ENCODE measurements at places on chromosomes 4 and X.

DNA sequence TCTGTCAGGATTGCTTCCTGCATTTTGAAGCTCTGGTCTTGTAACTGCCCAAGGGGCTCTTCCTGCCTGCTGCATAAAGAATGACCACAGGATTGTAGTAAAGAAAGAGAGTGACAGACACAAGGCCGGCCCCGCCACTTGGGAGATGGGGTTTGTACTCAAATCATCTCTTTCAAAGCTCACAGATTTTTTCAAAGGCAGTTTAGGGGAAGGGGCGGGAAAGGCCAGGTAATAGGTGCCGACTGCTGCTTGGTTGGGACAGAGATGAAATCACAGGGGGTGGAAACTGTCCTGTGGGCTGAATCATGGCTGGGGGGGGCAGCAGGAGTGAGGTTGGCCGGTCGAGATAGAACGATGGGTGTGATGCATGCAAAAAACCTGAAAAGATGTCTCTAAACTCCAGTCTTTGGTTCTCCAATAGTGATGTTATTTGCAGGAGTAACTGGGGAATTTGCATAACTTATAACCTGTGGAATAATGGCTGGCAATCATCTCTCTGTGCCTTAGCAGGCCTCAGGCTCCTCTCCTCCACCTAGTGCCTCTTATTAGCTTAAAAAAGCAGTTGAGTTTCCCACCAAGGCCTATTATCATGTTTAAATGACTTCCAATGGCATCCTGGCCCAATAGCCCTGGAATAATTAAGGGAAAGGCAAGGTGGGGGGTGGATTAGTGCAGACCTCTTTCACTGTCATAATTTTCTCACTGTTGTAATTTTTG is 778.4 kb upstream of the FRG1 start:
- no peak for DNase-seq

DNA sequence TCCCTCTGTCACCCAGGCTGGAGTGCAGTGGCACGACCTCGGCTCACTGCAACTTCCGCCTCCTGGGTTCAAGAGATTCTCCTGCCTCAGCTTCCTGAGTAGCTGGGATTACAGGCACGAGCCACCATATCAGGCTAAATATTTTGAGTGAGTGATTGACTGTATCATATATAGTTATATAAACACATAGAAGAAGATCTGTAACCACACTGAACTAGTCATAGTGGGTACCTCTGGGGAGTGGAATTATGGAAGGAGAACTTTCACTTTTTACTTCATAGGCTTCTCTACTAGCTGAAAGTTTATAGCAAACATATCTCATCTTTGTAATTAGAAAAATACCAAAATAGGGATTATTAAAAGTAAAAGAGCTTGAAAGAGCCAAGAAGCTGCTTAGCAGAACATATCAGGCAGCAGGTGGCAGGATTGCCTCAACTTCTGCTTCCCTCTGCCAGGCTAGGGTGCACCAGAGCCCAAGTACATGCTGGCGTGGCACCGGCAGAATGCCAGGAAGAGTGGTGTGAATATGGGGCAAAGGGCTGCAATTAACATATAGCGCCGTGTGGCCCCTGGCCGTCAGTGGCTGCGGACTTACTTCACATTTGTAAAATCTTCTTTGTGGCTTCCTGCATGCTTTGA is 39.5 kb upstream of the CD40LG start:
- DNase-seq: no peak

DNA sequence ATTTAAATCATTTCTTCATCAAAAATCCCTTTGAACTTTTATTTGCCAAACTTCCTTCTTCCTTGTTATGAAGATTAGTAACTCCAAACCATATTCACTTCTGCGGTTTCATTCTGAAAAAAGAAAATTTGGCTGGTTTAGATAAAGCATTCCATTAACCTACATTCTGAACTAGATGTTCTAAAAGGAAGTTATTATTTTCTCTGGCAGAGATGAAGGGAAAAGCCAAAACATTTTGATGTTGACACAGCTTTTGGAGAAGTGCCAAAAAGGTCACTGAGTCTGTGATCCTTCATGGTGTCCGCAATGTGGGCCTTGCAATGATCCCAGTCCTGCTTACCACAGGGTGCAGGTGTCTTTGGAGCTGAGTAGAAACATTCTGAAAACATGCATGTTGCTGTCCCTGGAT is 36.0 kb downstream of the CXCL8 start:
- peak; percentile 68 for DNase-seq

- no peak for DNase-seq
These were observed 22.2 kb upstream of the ATP6AP2 start for GRCh38 chrX:40558590-40558989.

GRCh38 chr4:183291070-183291469 is 29.0 kb downstream of the CLDN22 start:
- DNase-seq: no peak

GRCh38 chrX:10254739-10255138 is 98.0 kb downstream of the CLCN4 start:
- no peak for DNase-seq

DNA sequence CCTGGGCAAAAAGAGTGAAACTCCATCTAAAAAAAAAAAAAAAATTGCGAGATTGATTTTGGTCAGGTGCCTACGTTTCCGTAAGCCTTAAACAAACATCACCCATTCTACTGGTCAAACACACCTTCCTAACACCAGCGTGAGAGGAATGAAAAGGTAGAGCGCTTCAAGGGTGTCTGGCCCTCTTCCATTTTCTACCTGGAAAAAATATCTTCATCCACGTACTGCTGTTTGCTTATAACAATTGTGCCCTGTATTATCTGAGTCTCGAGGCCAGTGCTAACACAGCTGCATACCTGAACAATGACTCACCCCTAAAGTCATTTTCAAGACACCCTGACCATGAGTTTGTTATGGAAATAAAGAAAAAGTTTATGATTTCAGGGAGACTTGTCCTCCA is 13.9 kb downstream of the TMSB4X start:
- peak; percentile 62 for DNase-seq

DNA sequence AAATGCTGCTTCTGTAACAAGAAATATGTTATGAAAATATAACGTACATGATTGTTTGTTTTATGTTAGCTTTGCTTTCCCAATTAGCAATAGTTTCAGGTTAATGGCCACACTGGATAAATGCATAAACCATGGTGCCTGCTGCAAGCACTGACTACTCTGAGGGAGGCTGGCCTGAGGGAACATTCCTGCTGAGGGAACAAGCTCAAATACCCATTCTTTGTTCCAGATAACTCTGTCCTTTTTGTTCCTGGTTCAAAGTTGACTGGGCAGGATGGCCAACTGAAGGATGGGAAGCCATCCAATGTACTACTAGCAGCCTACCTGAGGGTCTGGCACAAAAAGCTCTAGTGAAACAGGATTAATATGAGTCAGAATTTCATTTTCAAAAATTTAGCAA is 37.5 kb downstream of the NUP62CL start:
- no peak for DNase-seq

DNA sequence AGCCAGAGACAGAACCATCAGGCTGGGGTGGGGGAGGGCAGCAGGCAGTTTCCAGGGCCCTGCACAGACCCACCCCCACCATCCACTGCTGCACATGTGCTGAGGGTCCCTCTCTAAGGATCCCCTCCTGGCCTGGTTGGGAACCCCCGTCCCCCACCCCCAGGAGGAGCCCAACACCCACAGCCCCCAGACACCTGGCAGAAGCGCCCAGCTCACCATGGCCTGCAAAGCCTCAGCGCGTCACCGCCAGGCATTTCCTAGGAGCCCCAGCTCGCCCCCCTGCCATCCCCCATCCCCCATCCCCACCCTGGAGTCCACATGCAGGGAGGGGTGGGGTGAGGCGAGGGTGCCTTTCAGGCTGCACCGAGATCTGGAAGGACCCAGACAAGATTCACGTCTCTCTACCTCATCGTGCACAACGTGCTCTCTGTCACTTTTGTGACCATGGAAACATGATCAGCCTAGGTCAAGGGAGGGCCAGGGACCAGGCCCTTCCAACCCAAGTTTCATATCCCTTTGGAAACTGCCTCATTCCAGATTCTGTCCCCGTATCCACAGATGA is 9.3 kb downstream of the MXD4 start:
- DNase-seq: no peak

GRCh38 chr4:112735474-112735951 is 98.6 kb downstream of the LARP7 start:
- DNase-seq: no peak

DNA sequence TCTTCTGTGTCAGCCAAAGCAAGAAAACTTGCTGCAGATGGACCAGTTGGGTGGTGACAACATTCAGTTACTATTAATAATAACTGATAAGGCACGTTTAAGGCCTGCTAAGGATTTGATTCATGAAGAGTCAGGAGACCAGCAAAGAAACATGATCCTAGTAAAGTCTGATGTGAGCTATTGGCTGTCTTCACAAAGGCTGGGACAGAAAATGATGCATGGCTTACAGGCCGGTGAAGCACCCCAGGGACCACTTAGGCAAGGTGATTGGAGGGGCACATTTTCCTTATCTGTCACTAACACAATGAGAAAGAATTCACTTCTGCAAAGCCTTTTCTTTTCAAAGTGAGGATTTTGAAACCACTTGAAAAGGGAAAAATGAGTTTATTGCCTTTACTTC is 65.4 kb upstream of the TRPC3 start:
- DNase-seq: peak; percentile 63

DNA sequence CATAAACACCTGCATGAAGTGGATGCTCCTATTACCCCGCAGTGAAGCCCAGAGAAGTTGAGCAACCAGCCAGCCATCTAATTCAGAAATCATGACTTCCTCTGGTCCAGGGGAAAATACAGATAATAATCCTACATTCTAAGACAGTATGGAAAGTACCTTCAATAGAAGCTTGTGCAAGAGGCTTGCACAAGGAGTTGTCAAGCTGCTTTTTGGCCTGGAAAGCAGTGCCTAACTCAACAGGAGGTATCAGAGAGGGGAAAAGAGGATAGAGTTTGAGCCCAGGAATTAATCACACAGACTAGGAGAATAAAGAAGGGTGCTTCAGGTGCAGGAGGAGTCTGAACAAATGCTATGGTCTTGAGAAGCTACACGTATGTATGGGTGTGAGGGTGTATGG is 26.7 kb downstream of the TMEM192 start:
- no peak for DNase-seq

DNA sequence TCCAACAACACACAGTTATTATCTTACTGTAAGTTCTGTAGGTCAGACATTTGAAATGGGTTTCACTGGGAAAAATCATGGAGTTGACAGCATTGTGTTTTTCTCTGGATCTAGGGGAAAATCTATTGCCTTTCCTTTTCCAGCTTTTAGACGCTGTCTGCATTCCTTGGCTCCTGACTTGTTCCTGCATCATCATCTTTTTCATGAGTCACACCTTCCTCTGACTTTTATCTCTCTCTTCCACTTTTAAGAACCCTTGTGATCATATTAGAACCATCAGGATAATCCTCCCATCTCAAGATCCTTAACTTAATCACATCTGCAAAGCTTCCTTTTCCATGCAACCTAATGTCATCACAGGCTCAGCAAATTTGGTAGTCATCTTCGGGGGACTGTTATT is 1454.8 kb downstream of the RPA4 start:
- peak; percentile 0 for DNase-seq

DNA sequence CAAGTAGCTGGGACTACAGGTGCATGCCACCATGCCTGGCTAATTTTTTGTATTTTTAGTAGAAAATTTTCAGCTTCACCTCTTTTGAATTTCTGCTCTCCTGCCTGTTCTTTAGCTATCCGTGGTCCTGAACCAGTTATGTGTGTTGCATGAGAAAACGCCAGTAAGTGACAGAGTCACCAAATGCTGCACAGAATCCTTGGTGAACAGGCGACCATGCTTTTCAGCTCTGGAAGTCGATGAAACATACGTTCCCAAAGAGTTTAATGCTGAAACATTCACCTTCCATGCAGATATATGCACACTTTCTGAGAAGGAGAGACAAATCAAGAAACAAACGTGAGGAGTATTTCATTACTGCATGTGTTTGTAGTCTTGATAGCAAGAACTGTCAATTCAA is 13.9 kb downstream of the ALB start:
- DNase-seq: peak; percentile 4

GRCh38 chrX:70338290-70338689 is 48.4 kb downstream of the KIF4A start:
- DNase-seq: no peak

- DNase-seq: no peak
These were observed 123.8 kb upstream of the DDIT4L start for GRCh38 chr4:100314057-100314456.

DNA sequence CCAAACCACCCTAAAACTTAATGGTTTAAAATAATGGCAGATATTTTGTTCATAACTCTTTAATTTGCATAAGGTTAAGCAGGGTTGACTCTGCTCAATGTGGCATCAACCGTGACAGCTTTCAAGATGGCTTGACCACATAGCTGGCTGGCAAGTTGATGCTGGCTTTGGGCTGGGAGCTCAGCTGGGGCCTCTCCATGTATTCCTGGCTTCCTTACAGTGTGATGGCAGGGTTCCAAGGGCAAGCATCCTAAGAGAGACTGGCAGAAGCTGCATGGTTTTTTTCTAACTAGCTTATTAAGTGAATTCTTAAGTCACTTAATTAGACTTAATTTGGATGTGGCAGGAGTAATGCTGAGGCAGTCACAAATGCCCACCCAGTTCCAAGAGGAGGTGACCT is 4.5 kb downstream of the RP2 start:
- DNase-seq: peak; percentile 8

DNA sequence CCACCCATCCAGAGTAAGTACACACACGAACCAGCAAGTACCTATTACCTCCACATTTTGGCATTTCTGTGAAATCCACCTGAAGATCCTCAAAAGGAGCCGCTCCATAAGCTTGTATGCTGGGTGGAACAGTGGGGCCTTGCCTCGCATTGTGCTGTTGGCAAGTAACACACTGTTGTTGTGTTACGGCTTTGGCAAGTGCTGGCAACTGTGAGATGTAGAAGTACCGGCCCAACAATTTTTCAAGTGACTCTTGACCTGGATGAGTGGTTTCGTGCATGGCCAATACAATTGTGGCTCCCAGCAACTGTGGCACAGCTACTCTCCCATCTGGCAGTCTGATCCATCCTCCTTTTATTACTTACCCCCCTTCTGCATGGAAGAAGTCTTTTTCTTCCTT is 128.7 kb downstream of the CCNB3 start:
- no peak for DNase-seq

- peak; percentile 39 for DNase-seq
These were observed 99.2 kb upstream of the RAPGEF2 start for GRCh38 chr4:159003420-159004253.

Measured in fibroblast of skin of right quadriceps (primary cell).